ENCODE measurements at places on chromosomes 5 and 9. TPM values are rescaled to one million over a fixed set of nuclear protein-coding genes. Genes with fewer than 3 reads are reported as not detected.

GRCh38 chr5:10469253-10470050, 27.8 kb downstream of the ROPN1L start:
- DNase-seq, result no peak

GRCh38 chr5:180338001-180338707, 15.0 kb downstream of the GFPT2 start:
- no peak for DNase-seq

- no peak for DNase-seq
These were observed 34.3 kb downstream of the DNAH5 start for GRCh38 chr5:13910201-13910600.

- no peak for DNase-seq
These were observed 415.6 kb downstream of the IRX2 start for GRCh38 chr5:2335733-2336515.

DNA sequence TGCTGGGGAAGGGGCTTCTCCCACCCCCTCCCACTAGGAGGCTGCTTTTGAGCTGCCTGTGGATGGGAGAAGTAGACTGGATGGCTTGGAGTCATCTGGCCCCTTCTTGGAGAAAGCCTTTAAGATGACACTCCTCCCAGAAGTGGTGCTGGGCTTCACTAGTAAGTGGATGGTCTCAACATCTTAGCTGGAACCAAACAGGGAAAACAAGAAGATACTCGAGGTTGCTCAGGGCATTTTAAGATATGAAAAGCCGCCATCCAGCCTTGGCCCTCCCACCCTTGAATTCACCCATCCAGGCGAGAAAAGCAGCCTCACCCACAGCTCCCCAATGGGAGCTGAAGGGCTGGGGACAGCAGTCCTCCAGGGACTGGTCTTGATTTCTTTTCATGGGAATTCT, 7.8 kb upstream of the SMIM32 start:
- no peak for DNase-seq

- no peak for DNase-seq
These were observed 118.0 kb upstream of the RAI14 start for GRCh38 chr5:34538026-34538672.

The LHX6 gene
- total RNA-seq, result 2.7 TPM

The EGR1 gene
- 34.8 TPM for total RNA-seq

DNA sequence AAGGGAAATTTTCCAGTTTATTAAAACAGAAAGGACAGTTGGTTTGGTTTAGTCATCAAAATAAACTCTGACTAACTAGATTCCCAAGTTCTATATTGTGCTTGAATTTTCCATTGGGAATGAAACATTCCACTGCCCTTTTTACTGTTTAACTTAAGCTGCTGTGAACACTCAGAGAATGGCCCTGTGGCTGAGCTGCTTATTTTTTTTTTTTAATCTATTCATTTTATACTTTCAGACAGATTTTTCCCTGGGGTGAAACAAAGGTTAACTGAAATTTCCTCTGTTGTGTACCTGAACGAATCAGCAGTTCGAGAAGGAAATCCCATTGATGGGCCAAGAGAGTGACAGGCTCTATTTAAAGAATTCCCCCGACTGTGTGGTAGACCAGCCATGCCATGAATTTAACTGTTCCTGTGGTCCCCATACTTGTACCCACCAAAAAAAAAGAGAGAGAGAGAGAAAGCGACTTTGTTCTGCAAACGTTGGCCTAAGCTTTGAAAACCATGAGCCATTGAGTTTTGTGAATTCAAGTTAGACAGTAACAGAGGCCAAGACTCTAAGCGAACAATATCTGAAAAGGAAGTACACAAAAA, 138.7 kb upstream of the GRHPR start:
- no peak for DNase-seq

GRCh38 chr5:172949426-172949825, 9.8 kb upstream of the RPL26L1 start:
- no peak for DNase-seq

- DNase-seq, result no peak
These were observed 47.7 kb downstream of the LIX1 start for GRCh38 chr5:97094579-97095317.

DNA sequence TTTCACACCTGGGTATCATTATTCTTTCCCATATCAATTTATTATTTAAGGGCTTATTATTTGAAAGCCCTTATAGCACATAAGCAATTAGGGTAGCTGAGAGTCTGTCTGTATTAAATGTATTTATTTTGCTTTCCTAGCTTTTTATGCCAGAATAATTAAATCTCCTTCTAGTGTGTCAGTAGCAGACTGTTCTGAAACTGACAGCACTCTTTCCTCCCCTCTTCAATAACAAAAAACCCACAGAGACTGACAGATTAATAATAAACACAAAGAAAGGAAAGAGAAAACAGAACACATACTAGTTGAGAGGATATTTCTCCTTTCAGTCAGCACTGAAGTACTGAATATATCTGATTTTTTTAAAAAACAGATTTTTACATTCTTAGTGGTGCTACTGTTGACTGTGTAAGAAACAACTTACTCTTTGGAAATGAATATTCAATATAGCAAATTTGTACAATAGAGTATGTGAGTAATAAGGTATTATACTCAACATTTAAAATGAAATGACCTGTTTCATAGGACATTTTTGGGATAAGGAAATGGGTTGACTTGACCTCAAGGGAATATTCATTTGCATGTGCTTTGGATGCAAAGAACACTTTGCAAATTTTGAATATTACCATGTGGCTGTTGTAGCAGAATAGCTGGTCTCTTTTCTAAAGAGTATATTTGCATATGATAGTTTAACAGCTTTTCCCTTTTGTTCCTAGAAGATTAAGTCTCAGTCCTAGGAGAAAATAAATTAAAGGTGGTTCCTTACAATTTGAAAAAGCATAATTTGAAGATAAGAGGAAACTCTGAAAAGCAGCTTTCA, 208.3 kb downstream of the SPATA31D1 start:
- no peak for DNase-seq

The PCDHGB1 gene
- 1.5 TPM for total RNA-seq

DNA sequence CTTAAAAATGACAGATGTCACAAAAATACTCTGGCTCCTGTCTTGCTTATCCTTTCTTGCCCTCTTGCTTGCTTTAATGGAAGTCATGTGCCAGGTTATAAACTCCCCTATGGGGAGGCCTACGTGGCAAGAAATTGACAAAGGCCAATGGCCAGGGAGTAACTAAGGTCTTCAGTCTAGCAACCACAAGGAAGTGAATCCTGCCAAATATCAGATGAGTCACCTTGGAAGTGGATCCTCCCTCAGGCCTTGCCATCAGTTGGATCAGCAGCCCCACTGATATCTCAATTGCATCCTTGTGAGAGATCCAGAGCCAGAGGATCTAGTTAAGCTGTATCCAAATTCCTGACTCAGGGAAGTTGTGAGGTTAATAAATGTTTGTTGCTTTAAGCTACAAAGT, 82.8 kb downstream of the CAAP1 start:
- DNase-seq, result no peak

The SAP30L gene
- total RNA-seq, result 22.7 TPM
